Upper lobe of left lung (tissue), 6 donors: ENCODE measurements at places on chromosomes 6 and 20. TPM values are rescaled to one million over a fixed set of nuclear protein-coding genes. Genes with fewer than 3 reads are reported as not detected.

CFAP206 gene
- total RNA-seq = 3.1 TPM

PRSS35 gene
- not detected for total RNA-seq

PRL gene
- total RNA-seq = not detected

KCNQ5 gene
- 0.30 TPM for total RNA-seq
